ENCODE measurements at places on chromosomes 7 and 10.

- DNase-seq: no peak
Measured at GRCh38 chr10:92690915-92691590, 1.3 kb downstream of the HHEX start.

DNA sequence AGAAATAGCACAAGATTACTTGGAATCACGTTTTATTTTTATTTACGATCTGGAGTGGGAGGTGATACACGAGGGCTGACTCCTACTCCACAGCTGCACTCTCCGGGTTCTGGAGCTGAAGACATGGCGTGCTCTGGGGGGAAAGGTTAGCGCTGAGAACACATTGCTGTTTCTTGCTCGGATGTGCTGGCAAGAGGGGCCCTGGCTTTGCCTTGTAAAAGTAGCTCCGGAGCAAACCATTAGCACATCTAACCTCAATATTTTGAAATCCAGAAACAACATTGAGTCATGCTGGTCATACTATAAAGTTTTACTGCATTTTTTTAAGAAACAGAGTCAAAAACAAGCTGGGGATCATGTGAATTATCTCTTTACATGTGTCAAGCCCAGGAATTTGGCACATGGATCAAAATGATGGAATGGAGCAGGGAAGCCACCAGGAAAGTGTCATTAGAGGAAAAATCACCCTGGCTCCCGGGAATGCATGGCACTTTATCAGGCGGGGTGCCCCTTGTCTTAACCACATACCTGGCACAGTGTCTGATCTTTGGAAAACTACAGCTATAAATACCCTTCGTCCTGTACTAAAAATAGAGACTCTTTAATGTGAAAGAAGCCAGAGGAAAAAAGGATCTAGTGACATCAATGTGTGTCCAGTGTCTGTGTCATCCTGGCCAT is 31.6 kb upstream of the LYZL1 start:
- DNase-seq: no peak

DNA sequence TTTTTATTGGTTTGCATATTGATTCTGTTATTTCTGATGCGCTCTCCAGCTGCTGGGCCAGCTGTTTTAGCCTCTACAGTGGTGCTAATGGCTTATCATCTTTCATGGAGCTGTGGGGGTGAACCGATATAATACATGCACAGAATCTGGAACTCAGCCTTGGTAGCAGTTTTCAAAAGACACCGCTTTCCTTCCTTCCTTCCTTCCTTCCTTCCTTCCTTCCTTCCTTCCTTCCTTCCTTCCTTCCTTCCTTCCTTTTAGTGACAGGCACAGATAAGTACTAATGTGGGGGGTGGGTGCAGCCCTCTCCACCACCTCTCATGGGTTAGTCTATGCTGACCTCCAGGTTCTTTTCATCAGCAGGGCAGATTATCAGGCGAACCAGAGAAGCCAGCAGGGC is 31.9 kb upstream of the C10orf53 start:
- no peak for DNase-seq

DNA sequence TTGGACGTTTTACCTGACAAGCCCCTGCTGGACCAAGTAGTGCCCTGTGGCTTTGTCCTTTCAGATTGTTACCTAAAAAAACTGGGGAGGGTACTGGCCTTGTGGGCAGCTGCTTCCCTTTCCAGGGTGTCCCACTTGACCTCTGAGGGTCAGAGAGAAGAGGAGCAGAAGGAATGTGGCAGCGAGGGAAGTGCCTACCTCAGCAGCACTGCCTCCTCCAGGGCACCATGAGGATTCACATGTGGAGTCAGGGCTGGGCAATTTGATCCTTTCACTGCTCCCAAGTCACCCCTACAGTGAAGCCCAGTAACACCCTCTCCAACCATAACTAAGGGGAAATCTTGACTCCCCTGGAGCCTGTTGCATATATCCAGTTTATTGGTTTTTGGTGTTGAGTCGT is 64.6 kb downstream of the ITGB1 start:
- no peak for DNase-seq

GRCh38 chr7:112938863-112939573 is 147.6 kb downstream of the GPR85 start:
- no peak for DNase-seq

Measured in NCI-H2029 (cell line).